H1 (cell line): ENCODE measurements at places on chromosomes 1 and 21. TPM values are rescaled to one million over a fixed set of nuclear protein-coding genes. Genes with fewer than 3 reads are reported as not detected.

DNA sequence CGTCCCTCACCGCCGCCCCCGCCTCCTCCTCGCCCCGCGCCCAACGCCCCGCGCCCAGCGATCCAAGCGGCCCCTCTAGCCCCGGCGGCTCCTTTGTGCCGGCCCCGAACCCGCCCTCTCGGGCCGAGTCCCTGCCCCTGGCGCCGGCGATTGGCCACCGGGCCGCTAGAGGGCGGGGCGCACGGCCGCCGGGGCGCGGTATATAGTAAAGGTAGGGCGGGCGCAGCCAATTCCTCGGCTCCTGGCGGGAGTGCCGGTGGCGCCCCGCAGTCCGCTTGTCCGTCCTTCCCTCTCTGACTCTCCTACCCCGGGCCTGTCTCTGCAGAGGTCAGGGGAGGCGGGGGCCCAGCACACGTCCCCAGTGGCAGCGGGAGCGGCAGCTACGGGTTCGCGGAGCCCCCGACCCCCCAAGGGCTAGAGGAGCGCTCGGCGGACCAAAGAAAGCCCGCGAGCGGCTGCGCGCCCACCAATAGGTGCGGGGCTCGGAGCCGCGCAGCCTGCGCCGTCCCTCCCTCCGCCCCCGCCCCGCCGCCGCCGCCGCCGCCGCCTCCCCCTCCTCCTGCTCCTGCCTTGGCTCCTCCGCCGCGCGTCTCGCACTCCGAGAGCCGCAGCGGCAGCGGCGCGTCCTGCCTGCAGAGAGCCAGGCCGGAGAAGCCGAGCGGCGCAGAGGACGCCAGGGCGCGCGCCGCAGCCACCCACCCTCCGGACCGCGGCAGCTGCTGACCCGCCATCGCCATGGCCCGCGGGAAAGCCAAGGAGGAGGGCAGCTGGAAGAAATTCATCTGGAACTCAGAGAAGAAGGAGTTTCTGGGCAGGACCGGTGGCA, at the start of gene ATP1B1:
TSS of gene ATP1B1 (plus strand) at position 596 of the 826 bp plus-strand sequence. CDS start at position 736, 140 bp downstream.
- peaks cover 16% of the 10 kb centered on the region for H3K4me1 ChIP-seq
- H3K4me3 ChIP-seq, result peak within 1 kb of the TSS; percentile 77
- H3K27me3 ChIP-seq, result no peaks in the 10 kb centered on the region; the same call in 1 of the 2 replicates
- no peaks in the 10 kb centered on the region for H3K36me3 ChIP-seq
- H3K27ac ChIP-seq, result peak within 1 kb of the TSS; percentile 83
- peak; percentile 95 for DNase-seq

- H3K27me3 ChIP-seq, result no peaks in the 10 kb centered on the region
- no peak overlapping the region for H3K27ac ChIP-seq
- DNase-seq, result no peak
- H3K4me1 ChIP-seq, result no peaks in the 10 kb centered on the region
These were observed 121.7 kb downstream of the DTL start for GRCh38 chr1:212157252-212157651.

DNA sequence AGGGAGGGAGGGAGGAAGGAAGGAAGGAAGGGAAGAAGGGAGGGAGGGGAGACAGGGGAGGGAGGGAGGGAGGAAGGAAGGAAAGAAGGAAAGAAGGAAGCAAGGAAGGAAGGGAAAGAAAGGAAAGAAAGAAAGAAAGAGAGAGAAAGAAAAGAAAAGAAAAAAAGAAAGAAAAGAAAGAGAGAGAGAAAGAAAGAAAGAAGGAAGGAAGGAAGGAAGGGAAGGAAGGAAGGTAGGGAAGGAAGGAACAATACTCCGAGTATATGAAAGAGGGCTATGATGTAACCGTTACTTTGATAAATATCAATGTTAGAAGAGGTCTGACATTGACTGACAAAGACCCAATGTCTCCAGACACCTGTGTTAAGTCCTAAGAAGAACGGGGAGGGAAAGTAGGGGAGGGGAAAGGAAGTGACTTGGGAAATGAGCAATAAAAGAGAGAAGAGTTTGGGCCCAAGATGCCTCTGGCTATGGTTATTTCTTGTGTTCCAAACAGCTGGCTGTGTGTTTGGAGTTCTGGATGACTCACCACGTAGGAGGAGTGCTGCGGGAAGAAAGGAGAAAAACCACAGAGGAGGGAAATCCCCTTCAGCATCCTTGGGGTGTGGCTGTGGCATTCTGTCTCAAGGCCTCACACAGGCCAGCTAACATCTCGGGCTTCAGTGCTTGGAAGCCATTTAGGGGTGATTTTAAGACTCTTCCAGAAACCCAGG, 37.0 kb upstream of the RXRG start:
- H3K4me1 ChIP-seq, result no peaks in the 10 kb centered on the region
- no peaks in the 10 kb centered on the region for H3K27me3 ChIP-seq
- H3K27ac ChIP-seq, result no peak overlapping the region

GRCh38 chr1:201361652-201362504, 15.6 kb downstream of the TNNT2 start:
- H3K4me1 ChIP-seq, result no peaks in the 10 kb centered on the region; the same call in 1 of the 2 replicates
- H3K4me3 ChIP-seq, result no peak overlapping the region
- H3K36me3 ChIP-seq, result no peaks in the 10 kb centered on the region
- no peaks in the 10 kb centered on the region for H3K27me3 ChIP-seq
- H3K27ac ChIP-seq, result no peak overlapping the region

DNA sequence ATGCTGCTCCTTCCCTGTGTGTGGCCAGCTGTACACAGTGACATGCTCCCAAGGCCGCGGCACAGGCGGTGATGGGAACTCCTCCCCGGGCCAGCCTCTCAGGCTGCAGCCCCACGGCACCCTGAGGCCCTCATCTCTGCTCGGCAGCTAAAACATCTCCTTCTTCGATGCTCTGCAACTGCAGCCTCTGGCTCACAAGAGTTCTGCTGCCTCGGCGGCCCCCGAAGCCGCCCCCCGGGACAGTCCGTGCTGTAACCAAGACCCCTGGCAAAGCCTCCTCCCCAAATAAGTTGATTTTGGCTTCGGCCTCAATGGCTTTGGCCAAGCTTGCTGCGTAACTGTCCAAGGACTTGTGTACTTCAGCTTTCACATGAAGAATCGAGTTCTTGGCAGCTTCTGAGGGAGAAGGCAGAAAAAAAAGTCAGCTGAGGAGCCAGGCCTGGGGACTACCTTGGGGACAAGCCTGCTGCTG, 51.3 kb downstream of the GPR161 start:
- peak; percentile 41 for DNase-seq
- no peaks in the 10 kb centered on the region for H3K27me3 ChIP-seq
- H3K4me1 ChIP-seq, result no peaks in the 10 kb centered on the region
- no peak overlapping the region for H3K4me3 ChIP-seq

DNA sequence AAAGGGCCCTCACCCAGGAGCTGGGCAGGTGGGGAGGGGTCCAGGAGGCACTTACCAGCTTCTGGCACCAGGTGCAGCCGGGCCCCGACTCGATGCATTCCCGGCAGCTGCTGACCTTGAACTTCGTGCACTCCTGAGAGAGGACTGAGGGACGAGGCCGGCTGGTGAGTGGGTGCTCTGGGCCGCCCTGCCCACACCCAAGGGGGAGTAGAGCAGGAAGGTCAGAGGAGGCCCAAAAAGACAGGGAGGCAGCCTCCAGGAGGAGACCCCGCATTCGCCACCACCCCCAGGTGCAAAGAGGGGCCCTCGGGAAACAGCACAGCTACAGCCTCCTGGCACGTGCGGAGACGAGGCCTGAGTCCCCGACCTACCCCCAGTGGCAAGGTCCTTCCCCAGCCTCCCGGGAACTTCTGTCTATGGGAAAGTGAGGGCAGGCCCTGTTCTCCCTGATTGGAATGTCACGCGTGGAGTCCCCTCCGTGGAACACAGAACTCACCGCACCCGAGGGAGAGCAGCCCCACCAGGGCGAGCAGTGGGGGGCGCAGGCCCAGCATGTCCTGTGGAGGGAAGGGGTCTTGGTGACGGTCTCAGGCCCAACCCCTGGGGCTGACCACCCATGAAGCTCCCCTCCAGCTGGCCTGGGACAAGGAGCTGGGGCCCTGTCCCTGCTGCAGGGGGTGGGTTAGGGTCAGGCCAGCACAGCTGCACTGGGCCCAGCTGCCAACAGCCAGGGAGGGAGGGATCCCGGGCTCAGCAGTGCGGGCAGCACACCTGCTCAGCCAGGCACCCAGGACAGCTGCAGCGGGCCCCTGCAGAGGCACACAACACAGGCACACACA, 10.3 kb downstream of the ITGB2 start:
- no peaks in the 10 kb centered on the region for H3K36me3 ChIP-seq
- no peak for DNase-seq
- no peak overlapping the region for H3K27ac ChIP-seq
- no peak overlapping the region for H3K4me3 ChIP-seq
- H3K27me3 ChIP-seq, result 0 out of 2 replicates have a peak, but pooled peaks cover 2% of the 10 kb centered on the region
- H3K4me1 ChIP-seq, result no peaks in the 10 kb centered on the region

DNA sequence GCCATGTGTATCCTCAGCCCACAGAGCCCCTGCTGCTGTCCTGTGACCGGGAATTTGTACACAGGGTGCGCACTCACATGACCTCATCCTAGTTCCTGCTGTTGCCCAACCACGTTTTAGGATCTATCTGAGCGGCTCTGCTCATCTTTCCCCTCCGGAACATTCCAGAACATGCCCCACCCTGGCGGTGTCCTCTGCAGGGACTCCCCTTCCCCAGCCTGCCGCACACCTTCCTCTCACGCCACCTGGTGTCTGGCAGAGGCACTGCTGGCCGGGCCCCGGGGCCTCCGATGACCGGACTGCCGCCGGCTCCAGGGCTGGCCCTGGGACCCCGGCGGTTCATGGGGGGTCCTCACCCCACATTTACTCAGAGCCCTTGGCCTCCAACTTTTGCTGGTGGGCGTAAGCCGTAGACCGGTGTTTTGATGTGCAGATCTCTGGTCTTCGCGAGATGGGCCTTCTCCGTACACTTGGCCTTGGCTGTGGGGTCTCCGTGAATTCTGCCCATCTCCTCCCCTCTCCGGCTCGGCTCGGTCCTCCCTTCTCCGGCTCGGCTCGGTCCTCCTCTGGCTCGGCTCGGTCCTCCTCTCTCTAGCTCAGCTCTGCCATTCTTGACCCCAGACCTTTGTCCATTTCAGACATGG, 29.5 kb downstream of the ARHGEF16 start:
- no peak overlapping the region for H3K4me3 ChIP-seq
- H3K27ac ChIP-seq, result no peak overlapping the region
- H3K4me1 ChIP-seq, result no peaks in the 10 kb centered on the region

DNA sequence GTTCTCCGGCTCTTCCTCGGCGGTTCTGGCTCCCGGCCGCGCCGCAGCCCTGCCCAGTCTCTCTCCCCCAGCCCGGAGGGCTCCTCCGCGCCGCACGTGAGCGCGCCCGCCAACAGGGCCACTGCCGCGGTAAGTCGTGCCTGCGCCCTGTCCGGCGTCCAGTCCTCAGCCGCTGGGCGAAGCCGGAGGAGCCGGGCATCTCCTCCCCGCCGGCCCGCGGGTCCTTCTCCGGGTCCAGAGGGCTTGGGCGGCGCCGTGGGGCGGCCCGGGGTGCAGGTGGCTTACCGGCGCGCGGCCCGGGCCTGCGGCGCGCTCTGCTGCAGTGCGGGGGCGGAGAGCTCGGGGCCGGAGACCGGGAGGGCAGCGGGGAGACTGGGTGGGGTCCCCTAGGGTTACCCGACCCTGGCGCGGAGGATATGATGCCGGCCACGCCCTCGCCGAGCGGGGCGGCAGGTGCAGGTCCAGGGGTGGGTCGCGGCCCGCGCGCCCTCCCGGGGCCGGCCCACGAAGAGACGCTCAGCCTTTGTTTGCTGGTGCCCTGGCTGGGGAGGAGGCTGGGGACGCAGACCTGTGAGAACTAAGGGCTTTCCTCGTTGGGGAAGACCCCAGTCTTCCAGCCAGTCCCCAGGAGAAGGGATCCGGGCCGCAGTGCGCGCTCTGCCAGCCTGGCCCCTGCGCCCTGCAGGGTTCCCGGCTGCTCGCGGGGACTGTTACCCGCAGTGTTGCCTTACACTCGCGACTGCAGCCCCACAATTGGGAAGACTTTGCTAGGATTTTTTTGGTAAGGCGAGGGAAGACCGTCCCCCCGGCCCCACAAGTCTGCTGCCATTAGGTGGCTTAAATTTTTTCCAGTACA, at the start of gene DOP1B:
TSS of gene DOP1B (plus strand) at position 10 of the 856 bp plus-strand sequence. CDS start 7,910 bp downstream, outside the sequence.
- H3K4me3 ChIP-seq, result peak within 1 kb of the TSS; percentile 72
- H3K27me3 ChIP-seq, result peaks cover 17% of the 10 kb centered on the region
- DNase-seq, result no peak
- H3K27ac ChIP-seq, result no peak within 1 kb of the TSS
- H3K4me1 ChIP-seq, result peaks cover 5% of the 10 kb centered on the region

GRCh38 chr1:211711315-211711705, 35.9 kb upstream of the NEK2 start:
- no peaks in the 10 kb centered on the region for H3K4me1 ChIP-seq
- no peaks in the 10 kb centered on the region for H3K36me3 ChIP-seq

DNA sequence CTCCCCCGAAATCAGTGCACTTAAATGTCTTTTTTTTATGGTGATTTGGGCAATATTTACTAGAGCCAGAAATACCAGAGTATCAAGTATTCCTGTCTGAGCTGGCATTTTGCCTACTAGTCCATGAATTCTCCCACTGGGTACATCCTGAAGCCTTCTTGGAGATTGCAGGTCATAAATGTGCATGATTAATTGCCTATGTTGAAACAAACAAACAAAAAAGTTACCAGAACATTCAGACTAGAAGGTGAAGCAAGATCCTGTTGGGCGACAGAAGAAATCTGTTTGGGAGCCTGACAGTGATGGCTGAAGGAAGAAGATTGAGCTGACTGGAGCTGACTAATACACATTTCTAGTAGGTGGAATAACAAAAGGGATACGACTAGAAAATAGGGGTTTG, 127.4 kb upstream of the NRIP1 start:
- no peak overlapping the region for H3K27ac ChIP-seq
- no peak overlapping the region for H3K4me3 ChIP-seq
- no peaks in the 10 kb centered on the region for H3K27me3 ChIP-seq
- no peaks in the 10 kb centered on the region for H3K4me1 ChIP-seq
- no peak for DNase-seq
- no peaks in the 10 kb centered on the region for H3K36me3 ChIP-seq

DNA sequence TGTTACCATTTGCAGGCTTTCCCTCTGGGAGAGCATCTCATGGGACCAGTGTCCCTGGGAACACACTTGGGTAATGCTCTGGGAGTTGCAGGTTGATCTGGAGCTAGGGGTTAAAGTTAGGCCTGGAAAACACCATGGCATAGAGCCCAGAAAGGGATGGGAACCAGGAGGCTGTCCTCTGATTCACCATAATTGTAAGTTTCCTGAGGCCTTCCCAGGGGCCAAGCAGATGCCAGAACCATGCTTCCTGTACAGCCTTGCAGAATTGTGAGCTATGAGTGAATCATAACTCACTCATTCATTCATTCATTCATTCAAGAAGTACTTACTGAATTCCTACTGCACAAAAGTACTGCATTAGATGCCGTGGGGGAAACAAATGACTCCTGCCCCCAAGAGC, 50.0 kb downstream of the LACTBL1 start:
- no peak overlapping the region for H3K27ac ChIP-seq
- no peaks in the 10 kb centered on the region for H3K36me3 ChIP-seq
- DNase-seq, result no peak
- no peak overlapping the region for H3K4me3 ChIP-seq
- no peaks in the 10 kb centered on the region for H3K27me3 ChIP-seq

The CD2 gene
- not detected in 2 replicates for total RNA-seq

The SPRR4 gene
- not detected in 2 replicates for total RNA-seq

The LIN9 gene
- 12.4 and 12.6 TPM in 2 replicates for total RNA-seq

The SLAMF1 gene
- not detected in 2 replicates for total RNA-seq

The CFHR3 gene
- 0.52 and 1.0 TPM in 2 replicates for total RNA-seq

The FCRLA gene
- total RNA-seq, result not detected in 2 replicates

The EPS8L3 gene
- not detected in 2 replicates for total RNA-seq
